Fibroblast of skin of right quadriceps (primary cell): ENCODE measurements at places on chromosomes 16 and 17.

- peak; percentile 25 for DNase-seq
These were observed 109.8 kb downstream of the SDR42E1 start for GRCh38 chr16:81901484-81901883.

DNA sequence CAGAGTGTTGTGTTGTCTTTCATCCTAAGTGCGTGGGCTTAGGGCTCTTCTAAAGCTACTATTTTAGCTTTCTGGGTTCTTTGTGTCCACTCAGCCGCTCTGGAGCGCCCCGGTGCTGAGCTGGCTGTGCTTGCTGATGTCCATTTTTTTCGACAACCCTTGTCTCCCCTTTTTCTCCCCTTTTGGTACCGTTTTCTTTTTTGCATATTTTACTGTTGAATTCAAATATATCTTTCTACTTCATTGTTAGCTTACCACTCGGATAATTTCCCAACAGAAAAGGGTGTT is 1.2 kb downstream of the SRRM2 start:
- DNase-seq = no peak

GRCh38 chr16:75241955-75242354 is 9.5 kb downstream of the BCAR1 start:
- no peak for DNase-seq

GRCh38 chr17:10178506-10178991 is 19.9 kb downstream of the GAS7 start:
- peak; percentile 90 for DNase-seq

DNA sequence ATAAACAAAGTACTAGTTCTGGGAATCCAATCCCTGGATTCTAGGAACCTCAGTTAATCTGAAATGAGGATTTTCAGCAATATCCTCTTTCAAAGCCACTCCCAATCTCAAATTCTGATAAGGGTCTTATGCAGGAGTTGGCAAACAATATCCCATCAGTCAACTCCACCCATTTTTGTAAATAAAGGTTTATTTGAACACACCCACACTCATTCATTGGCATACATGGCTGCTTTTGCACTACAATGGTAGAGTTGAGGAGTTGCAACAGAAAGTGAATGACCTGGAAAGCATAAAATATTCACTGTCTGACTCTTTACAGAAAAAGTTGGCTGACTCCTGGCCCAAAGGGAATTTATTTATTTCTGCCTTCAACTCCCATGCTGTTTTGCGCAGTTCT is 157.7 kb upstream of the CDH11 start:
- DNase-seq = no peak

DNA sequence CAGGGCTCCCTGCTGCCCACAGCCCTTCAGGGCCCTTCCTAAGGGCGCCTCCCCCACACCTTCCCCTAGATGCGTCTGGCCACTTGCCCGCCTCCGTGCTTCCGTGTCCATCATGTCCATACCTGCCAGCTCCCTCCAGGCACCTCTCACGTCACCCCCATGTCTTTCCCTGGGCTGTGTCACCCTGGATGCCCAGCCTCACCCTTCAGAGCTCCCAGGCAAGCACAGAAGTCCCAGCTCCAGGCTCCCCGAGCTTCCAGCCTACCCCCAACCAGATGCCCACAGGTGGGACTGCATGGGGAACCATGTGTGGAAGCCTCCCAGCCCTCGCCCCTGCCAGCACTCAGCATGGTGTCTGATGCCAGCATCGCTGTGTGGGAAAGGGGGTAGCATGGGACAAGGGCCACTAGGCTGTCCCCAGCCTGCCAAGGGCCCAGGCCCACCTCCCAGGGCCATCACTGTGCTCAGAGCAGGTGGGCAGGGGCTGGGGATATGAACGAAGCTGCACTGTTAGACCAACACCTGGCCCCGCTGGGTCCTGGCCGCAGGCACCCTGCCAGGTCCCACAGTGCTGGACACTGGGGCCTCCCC is 1.9 kb upstream of the AXIN1 start:
- no peak for DNase-seq

- peak; percentile 40 for DNase-seq
These were observed 3.3 kb downstream of the MT1H start for GRCh38 chr16:56672761-56673536.

- no peak for DNase-seq
These were observed 309.3 kb downstream of the SLC39A11 start for GRCh38 chr17:72782985-72783701.

DNA sequence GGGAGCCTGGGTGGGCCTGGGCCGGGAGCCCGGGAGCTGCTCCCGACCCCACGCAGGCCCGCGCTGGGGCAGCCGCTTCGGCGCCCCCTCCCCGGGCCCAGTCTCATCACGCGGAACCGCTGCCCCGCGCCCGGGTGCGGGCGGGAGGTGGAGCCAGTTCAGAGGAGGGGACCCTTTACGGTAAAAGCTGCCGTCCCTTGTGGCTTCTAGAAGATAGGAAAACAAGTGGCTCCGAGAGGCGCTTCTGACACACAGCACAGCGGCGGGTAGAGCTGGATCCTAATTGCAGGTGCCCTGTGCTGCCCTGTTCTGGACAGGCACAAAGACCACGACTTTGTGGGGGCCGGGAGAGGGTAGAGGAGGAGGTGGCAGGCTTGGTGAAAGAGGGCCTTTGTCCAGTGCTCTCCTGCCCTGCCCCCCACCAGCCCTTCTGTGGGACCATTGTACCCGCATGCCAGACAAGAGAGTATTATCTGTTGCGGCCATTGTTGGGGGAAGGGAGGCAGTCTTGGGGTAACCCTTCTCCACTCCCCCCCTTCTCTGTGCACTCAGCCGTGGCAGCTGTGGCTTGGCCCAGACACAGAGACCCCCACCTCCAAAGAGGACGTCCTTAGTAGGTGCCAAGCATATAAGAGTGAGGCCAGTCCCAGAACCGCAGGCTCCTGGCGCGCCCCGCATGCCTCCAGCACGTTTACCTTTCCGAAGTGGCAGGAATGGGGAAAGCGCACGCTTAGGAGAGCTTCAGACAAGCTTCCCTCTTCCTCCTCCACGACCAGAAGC is 736 bp downstream of the CNP start:
- DNase-seq = no peak

DNA sequence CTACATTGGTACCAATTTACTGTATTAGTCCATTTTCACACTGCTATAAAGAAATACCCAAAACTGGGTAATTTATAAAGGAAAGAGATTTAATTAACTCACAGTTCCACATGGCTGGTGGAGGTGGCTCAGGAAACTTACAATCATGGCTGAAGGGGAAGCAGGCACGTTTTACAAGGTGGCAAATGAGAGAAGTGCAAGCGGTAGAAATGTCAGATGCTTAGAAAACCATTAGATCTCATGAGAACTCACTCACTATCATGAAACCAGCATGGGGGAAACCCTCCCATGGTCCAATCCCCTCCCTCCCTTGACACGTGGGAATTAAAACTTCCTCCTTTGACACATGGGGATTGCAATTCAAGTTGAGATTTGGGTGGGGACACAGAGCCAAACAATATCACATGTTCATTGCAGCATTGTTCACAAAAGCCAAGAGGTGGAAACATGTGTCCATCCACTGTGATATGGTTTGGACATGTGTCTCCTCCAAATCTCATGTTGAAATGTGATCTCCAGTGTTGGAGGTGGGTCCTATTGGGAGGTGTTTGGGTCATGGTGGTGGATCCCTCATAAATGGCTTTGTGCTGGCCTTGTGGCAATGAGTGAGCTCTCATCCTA is 3.1 kb upstream of the SPACA3 start:
- DNase-seq = no peak

DNA sequence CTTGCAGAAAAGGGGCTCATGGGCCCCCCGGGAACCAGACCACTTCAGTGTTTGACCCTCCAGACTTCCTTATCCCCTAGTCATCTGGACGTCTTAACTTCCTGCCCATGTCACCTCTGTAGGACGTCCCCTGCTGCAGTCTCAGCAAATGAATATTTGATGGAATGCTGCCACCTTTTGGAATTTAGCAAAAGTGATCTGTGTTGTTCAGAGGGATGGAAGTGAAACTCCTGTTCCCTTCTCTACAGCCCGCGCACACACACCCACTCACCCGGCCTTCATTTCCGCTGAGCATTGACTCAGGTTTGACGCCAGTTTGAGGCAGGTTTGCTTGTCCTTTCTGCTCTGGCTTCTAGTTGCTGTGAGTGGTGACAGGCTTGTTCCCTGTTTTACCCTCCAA is 507.2 kb upstream of the EEF2KMT start:
- no peak for DNase-seq

- DNase-seq = no peak
These were observed 28.6 kb upstream of the NDRG4 start for GRCh38 chr16:58471209-58471975.

DNA sequence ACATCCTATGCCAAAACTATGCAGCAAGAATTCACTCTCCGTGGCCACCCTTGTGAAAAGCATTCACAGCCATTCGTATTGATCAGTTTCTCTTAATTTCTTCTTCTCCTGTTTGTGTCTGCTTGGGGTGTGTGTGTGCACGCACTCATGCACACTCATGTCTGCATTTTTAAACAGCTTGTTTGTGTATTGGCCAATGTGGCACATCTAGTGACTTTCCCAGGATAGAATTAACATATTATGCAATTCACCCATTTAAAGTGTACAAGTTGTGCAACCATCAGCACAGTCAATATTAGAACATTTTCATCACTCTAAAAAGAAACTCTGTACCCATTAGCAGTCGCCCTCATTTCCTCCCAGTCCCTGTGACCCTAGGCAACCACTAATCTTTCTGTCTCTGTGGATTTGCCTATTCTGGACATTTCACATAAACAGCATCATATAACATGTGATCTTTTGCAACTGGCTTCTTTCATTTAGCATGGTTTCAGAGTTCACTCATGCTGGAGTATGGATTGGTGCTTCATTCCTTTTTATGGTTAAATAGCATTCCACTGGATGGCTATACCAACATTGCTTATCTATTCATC is 20.1 kb downstream of the IRX3 start:
- peak; percentile 47 for DNase-seq

DNA sequence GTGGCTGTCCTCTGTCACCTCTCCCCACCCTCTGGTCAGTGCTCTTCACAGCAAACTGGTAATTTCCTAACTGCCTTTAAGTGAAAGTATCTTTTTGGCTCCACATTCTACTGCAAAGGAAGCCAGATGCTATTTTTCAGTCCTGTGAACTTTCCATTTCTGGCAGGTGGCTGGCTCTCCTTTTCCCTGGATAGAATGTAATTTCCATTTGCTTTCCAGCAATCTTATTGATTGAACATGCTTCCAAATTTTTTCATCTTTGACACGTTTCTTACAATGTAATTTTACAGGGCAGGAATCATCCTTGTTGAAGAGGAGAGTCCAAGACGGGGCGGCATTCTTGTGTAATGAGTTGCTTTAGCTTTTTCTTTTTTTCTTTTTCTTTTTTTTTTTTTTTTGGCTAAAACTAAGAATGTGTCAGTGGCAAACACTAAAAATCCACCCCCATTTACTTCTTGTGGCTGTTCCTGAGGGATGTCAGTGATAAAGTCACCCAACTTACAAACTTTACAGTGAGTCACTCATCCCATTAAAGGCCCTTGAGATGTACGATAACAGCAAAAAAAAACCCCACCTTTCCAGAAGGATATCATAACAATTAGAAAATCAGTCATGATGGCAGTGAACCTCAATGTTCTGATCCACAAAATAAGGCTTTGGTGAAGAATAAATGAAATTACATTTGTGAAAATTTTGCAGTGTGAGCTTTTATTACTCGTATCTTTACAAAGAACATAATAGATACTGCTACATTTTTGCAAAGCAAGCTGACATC is 29.4 kb upstream of the PRKCA start:
- peak; percentile 93 for DNase-seq
